ENCODE measurements at places on chromosomes 16 and 17.
A peak's percentile ranks its signal among the peaks of the same experiment; 100 is the strongest.

GRCh38 chr16:62543516-62543915 is 507.3 kb upstream of the CDH8 start:
- no peak for DNase-seq

DNA sequence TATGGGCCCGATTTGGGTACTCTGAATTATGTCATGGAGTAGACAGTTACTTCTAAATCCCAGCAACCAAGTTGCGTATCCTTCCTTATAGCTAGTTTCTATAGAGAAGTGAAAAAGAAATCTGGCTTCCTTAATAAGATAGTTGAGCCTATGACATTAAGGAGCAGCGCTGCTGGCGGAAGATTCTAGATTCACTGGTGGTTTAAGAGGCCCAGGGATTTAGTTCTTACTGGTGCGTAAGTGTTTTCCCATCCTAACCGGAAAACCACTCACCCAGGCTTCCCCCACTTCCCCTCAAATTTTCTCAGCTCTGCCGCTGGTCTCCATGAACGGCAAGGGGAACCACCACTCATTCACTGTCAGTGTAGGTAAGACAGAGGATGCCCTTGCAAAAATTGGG is 230.4 kb downstream of the CPPED1 start:
- no peak for DNase-seq

- DNase-seq = no peak
Measured at GRCh38 chr16:85349365-85350145, 237.3 kb upstream of the CIBAR2 start.

- no peak for DNase-seq
Measured at GRCh38 chr17:8062807-8063483, 24.1 kb downstream of the ALOX15B start.

DNA sequence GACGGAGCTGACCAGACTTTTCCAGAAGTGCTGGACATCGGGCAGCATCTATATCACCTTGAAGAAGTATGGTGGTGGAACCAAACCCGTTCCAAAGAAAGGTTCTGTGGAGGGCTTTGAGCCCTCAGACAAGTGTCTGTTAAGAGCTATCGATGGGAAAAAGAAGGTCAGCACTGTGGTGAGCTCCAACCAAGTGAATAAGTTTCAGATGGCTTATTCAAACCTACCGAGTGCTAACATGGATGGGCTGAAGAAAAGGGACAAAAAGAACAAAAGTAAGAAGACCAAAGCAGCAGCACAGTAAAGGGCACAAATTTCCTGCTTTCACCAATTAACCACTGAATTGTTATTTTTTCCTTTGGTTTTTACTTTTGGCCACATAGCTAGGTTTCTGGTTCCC is 6.9 kb downstream of the KAT7 start:
- DNase-seq = no peak

DNA sequence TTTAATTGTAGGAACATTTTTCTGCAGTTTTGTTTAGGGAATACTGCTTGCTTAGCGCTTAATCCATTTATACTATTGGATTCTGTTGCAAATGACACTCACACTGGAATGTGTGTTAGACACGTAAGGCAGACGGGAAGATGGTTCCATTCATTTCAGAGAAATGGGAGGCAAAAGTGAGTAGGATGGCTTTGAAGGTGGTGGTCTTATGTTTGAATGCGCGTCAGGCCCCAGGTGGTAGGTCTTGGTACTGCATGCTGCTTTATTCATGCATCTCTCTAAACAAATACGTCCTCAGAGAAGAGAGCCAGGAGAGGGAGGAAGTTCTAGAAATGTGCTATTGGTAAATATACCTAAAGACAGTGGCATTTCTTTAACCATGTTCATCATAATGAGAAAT is 997.6 kb upstream of the RBFOX1 start:
- peak; percentile 42 for DNase-seq

DNA sequence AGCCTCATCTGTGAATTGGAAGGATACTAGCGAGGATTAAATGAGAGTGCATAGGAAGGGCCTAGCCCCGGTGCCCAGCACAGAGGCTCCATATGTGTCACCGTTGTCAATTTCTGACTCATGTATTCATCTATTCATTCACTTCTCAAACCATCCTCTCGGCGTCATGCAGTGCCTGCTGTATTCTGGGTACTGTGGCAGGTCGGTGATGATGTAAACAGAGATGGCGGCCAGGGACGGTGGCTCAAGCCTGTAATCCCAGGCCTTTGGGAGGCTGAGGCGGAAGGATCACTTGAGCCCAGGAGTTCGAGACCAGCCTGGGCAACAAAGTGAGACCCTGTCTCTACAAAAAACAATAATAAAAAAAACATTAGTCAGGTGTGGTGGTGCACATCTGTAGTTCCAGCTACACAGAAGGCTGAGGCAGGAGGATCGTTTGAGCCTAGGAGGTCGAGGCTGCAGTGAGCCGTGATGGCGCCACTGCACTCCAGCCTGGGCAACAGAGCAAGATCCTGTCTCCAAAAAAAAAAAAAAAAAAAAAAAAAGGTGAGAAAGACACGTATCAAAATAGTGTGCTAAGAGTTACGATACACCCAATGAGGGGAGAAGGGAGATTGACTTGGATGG is 4.3 kb upstream of the PPP1R1B start:
- DNase-seq = no peak

DNA sequence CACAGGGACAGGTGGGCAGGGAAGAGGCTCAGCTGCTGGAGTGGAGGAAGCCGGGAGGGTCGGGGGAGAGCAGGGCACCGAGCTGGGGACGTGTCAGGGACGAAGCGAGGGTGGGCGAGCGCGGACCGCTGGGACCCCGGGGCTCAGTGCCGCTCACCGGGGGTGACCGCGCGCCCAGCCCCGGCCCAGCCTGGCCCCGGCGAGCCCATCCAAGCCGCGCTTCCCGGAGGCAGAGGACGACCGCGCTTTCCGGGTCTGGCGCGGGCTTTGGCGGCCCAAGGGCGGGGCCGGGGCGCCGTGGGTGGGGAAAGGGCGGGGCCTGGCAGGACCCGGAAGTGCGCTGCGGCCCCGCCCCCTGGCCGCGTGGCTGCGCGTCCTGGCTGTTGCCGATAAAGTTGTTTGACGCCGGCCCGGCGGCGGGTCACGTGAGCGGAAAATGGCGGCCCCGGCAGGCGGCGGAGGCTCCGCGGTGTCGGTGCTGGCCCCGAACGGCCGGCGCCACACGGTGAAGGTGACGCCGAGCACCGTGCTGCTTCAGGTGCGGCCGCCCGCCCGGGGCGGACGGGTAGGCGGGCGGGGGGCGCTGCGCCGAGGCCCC is at the start of gene ASPSCR1:
TSS of gene ASPSCR1 (plus strand) at position 419 of the 598 bp plus-strand sequence. CDS start at position 437, 18 bp downstream.
- DNase-seq = peak; percentile 87

GRCh38 chr16:4109250-4109736 is 6.9 kb downstream of the ADCY9 start:
- DNase-seq = no peak

DNA sequence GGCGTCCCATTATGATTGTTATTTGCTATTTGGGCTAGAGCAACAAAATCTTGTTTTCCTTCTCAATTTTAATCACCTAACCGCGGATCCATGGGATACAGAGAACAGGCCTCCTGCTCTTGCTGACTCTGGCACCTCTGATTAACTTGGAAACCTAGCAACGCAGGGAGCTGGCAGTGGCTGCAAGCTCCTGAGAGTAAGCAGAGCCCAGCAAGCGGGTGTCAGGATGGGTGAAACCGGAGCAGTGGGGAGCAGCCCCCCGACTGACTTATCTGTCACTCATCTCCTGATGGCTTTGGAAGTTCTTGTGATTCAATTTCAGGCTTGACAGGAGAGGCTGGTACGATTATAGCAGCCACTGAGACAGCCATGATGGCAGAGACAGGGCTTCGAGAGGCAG is 45.5 kb upstream of the CDC42EP4 start:
- no peak for DNase-seq

DNA sequence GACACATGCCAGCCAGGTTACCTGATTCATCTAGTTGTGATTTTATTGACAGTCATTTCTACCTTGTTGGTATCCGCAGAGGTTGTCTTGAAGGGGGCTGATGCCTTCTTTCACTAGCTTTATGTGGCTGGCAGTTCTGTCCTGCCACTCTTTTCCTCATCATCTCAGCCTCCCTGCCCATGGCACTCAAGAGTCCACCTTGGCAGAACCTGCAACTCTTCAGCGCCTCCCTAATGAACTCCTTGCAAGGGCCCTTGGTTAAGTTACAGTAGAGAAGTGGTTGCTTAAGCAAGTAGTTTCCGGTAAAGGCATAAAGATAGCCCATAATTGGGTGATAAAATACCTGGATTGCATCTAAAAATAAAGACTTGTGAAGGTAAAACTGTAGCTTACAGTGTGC is 489.9 kb downstream of the WWOX start:
- no peak for DNase-seq

DNA sequence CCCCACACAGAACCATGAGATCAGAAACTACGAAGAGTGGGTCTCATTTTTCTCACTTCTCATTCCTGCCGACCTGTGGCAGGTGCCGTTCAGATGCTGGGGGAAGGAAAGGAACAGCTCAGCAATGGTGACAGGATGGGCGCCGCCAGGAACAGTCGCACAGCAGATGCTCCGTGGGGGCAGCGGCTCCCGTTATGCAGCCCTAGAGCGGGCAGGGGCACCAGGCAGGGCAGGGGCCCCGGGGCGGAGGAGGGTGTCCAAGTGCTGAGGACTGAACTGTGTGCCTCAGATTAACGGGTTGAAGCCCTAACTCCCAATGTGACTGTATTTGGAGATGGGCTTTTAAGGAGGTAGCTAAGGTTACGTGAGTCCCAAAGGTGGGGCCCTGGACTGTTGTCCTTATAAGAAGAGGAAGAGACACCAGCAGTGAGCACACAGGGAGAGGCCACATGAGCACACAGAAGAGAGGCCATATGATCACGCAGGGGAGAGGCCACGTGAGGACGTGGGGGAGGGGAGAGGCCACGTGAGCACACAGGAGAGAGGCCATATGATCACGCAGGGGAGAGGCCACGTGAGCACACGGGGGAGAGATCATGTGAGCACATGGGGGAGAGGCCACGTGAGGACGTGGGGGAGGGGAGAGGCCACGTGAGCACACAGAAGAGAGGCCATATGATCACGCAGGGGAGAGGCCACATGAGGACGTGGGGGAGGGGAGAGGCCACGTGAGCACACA is 95.7 kb upstream of the METRNL start:
- DNase-seq = no peak

GRCh38 chr16:65101009-65101408 is 20.9 kb downstream of the CDH11 start:
- DNase-seq = no peak

DNA sequence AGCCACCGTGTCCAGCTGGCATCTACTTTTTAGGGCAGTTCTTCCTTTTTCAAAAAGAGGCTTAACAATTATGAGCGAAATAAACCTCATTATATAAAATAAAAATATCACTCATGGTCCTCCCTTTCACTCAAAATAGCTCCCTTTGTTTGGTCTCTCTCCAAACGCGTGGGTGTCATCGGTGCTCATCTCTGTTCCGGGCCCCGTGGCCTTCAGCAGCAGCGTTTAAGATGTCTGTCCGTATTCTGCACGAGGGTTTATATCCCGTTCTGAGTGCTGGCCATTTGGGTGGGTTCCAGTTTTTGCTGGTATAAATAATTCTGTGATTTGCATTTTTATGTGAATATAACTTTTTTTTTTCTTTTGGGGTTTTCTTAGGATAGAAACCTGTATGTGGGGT is 33.4 kb downstream of the PRMT7 start:
- DNase-seq = no peak

DNA sequence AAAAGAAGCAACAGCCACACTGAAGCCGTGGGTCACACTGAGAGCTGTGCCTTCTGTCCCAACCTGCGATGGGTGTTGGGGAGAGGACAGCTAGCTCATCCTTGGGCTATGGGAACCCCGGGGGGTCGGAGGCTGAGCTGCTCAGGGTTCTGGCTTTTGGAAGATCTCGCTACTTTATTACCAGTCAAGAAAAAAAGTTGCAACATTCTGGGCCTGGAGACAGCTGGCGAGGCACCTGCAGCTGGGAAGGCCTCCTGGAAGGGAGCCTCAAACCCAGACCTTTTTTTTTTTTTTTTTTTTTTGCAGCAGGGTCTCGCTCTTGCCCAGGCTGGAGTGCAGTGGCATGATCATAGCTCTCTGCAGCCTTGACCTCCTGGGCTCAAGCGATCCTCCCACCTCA is 24.9 kb downstream of the TPSD1 start:
- no peak for DNase-seq

- DNase-seq = no peak
Measured at GRCh38 chr16:53912155-53912554, 208.2 kb downstream of the FTO start.

GRCh38 chr16:17469741-17470181 is 999 bp downstream of the XYLT1 start:
- DNase-seq = peak; percentile 46

GRCh38 chr17:1047177-1047878 is 50.4 kb downstream of the TIMM22 start:
- DNase-seq = no peak

- DNase-seq = no peak
Measured at GRCh38 chr17:36498560-36499300, 12.2 kb downstream of the ZNHIT3 start.

DNA sequence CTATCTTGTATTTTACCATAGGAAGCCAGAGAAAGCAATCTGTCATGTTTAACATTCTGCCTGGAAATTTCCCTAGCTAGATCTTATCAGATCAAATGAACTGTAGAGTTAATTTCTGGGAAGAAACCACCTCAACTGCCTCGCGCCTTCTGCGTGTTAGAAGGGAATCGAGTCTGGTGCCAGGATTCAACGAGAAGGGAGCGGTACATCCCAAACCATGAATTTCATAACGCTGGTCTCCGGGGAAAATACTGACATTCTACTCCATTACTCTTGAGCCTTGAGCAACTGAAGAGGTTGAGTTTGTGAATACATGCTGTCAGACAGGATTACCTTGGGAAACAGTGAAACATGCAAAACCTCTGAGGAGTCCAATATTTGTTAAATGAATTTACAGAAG is 35.2 kb downstream of the MPHOSPH6 start:
- no peak for DNase-seq

- no peak for DNase-seq
Measured at GRCh38 chr17:82389379-82389778, 17.8 kb downstream of the UTS2R start.

GRCh38 chr16:67063008-67063407 is 34.1 kb downstream of the CBFB start:
- no peak for DNase-seq

DNA sequence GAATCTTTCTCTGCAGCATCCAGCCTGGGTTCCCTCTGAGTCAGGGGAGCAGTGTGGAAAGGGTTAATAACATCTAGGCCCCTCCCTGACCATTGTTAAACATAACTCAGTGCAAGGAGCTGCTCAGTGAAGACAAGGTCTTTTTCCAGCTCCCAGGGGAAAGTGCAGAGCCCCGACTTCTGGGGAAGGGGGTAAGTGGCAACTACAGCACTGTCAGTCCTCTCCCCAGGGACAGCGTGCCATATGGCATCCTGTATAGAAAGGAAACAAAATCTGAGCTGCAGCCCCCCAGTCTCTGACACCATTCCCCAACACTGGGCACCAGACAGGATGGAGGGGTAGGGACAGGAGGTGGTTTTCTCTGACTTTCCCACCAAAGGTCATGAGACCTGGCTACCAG is 7.8 kb downstream of the MRPL27 start:
- DNase-seq = no peak

DNA sequence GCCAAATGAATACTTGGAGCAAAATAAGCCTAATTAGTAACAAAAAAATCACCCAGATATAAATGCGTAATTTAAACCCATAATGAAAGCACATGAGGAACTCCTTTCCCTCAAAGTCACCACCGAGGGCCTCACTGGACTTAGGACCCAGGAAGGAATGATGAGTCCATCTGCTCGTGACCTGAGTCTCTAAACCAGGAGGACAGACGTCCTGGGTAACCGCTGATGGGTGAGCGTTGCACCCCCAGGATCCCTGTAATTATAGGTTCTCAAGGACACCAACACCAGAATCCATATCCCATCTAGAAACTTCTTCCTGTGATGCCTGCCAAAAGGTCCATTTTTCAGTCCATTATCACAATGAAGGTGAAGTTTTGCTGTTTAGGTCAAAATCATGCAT is 121.4 kb downstream of the ZNF778 start:
- DNase-seq = no peak

Data from NAMALWA (cell line).